ENCODE measurements at places on chromosomes 1 and 21.

DNA sequence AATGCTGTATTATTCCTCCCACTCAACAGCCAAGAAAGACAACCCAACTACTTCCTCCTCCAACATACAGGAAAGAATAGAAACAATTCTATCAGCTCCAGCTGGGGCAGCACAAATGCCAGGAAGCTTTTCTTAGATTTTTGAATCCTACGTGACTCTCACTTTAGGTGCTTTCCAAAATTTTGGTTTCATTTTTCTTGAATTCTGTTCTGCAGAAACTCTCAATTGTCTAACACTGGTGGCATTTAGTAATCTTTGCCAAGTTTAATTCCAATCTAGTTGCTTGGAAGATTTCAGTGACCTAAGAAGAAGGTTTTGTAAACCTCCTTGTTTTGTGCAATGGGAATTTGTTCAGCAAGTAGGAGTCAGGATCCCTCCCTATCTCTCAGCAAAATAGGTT is 37.1 kb upstream of the DOCK7 start:
- no peak for DNase-seq

GRCh38 chr21:44392916-44393315 is 39.5 kb downstream of the TRPM2 start:
- DNase-seq, result no peak

DNA sequence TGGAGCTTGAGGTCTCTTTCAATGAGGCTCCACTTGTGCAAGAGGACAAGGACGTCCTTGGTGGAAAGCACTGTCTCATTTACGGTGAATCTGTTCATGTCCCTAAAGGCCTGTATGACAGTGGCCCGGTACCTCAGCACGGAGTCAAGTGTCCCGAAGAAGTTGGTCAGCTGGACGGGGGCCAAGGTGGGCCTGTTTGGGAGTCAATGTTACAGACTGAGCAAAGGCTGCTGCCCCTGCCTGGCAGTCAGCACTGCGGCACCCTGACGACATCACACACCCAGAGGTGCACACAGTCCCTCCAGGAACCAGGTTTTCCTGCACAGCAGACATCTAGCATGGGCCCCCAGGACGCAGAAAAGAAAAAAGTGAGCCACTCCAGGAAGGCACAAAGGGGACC is 19.1 kb downstream of the MRAP start:
- no peak for DNase-seq

GRCh38 chr21:25639551-25640201 is 618 bp downstream of the JAM2 start:
- no peak for DNase-seq

DNA sequence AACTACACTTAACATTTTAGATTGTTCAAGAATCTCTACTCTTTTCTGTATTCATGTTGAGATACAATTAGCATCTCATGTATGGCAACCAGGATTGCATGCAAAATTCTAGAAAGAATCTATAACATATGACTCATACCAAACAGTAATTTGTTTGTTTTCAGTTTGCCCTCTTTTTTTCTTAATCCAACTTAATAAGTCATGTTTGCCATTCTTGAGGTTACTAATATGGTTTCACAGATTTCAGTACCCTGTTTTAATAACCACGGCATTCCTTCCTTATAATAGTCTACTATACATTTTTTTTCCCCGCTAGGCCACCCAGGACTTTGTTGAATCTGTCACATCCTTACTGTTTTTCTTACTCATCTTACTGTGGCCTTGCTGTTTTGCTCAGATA is 140.8 kb downstream of the FMN2 start:
- DNase-seq, result no peak

DNA sequence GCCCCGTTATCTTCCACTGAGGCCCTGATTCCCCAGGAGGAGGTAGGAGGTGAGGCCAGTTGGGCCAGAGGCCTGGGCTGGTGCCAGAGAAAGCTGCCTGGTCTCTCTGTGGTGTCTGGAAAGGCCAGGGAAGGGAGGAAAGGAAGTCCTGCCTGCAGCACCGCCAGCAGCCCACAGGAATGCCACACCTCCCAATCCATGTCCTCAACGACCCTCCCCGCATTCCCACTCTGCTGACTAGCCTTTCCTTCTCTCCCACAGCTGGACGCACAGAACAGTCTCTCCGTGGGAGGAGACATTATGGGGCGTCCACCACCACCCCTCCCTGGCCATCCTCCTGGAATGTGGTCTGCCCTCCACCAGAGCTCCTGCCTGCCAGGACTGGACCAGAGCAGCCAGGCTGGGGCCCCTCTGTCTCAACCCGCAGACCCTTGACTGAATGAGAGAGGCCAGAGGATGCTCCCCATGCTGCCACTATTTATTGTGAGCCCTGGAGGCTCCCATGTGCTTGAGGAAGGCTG is 18.0 kb downstream of the CSF1 start:
- no peak for DNase-seq

GRCh38 chr1:203450479-203451149 is 25.0 kb upstream of the PRELP start:
- DNase-seq, result no peak
